ENCODE measurements at places on chromosomes 5 and 9.

- no peak for DNase-seq
These were observed 10.6 kb upstream of the MARCHF3 start for GRCh38 chr5:127040796-127041520.

GRCh38 chr5:83220331-83220730, 143.0 kb downstream of the XRCC4 start:
- DNase-seq: no peak

- DNase-seq: no peak
These were observed 133.6 kb upstream of the GLRA1 start for GRCh38 chr5:152058267-152058666.

DNA sequence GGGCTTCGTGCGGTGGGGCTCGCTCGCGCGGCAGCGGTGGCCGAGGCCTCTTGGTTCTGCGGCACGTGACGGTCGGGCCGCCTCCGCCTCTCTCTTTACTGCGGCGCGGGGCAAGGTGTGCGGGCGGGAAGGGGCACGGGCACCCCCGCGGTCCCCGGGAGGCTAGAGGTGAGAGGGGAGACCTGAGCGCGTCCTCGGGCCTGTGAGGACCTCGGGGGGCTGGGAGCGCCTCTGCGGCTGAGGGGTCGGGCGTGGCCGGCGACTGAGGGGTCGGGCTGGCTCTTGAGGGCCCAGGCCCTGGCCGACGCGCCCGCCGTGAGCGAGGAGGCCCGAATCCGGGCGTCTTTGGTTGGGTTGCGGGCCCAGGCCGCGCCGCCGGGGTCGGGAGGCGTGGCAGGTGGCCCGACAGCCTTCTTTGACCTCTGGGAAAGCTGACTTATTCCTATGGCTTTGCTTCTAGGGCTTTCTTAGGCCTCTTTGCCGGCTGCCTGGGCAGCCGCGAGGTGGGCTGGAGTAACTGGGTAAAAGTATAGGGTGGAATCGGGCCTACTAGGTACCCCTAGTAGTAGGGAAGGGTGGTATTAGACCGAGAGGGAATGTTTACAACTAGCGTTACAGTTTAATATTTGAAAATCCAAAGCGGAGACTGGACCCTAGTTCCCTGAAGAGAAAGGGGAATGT, at the start of gene CANX:
CANX (plus strand) TSS at position 33 of the 681 bp plus-strand sequence. CDS start 6,715 bp downstream, outside the sequence.
- DNase-seq: no peak

- no peak for DNase-seq
These were observed 134.3 kb upstream of the ICE1 start for GRCh38 chr5:5288201-5288600.

- no peak for DNase-seq
These were observed 225.4 kb downstream of the SYK start for GRCh38 chr9:91027005-91027404.

GRCh38 chr9:24624481-24624880, 78.8 kb upstream of the IZUMO3 start:
- no peak for DNase-seq

DNA sequence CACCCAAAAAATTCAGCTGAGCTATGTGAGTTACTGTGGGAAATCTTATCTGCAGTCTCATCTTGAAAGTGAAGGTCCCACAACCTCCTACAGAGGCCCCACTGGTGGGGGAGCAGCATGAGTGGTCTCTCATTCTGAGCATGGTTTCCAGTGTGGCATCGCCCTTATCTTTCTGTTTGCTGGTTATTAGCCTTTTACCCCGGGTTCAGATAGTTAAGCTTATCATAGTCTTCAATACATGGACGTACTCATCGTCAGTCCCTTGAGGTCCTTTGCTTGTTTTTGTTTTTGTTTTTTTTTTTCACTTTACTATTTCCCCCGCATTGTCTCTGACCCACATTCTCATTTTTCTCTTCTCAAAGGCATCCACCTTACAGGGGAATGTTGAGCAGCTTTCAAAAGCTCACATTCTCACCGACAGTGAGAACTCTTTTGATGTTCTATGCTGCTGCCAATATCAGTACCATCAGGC, 7.7 kb upstream of the HAVCR2 start:
- DNase-seq: no peak

All from stimulated activated CD4-positive, alpha-beta T cell treated with anti-CD3 and anti-CD28 coated beads, Interleukin-1b, Interleukin-23, amount 100 ng/mL, for 1 hour (primary cell).